Forelimb muscle (tissue), 1 donor: ENCODE measurements at places on chromosomes 6 and 20.

DNA sequence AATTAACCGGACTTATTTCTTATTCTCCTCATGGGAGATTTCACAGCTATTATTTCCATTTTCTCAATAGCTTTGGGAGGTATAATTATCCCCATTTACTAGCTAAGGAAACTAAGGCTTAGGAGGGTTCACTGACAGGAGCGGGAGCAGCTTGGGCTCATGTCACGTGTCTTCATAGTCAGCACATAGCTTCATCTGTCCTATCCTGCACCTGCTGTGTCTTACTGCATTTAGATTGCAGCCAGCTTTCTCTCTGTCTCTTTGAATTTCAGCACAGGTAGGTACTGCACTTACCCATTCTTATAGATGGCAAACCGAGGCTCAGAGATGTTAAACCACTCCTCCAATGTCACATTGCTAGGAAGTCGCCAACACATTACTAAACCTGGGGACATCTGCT is 839.9 kb downstream of the MAFB start:
- DNase-seq, result no peak

DNA sequence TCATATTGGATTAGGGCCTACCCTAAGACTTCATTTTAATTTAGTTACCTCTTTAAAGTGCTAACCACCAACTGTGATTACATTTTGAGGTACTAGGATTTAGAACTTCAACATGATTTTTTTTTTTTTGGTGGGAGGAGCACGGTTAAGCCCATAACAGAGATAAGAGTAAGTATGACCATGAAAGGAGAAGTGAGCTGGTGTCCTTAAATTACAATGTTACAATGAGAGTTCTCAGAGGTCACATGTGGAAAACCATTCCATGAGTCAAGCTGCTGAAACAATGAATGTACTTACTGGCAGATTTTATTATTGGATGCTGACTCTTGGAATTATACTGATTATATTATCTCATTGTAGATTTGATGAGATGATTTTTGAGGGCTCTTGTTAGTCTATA is 779.3 kb upstream of the CITED2 start:
- no peak for DNase-seq

DNA sequence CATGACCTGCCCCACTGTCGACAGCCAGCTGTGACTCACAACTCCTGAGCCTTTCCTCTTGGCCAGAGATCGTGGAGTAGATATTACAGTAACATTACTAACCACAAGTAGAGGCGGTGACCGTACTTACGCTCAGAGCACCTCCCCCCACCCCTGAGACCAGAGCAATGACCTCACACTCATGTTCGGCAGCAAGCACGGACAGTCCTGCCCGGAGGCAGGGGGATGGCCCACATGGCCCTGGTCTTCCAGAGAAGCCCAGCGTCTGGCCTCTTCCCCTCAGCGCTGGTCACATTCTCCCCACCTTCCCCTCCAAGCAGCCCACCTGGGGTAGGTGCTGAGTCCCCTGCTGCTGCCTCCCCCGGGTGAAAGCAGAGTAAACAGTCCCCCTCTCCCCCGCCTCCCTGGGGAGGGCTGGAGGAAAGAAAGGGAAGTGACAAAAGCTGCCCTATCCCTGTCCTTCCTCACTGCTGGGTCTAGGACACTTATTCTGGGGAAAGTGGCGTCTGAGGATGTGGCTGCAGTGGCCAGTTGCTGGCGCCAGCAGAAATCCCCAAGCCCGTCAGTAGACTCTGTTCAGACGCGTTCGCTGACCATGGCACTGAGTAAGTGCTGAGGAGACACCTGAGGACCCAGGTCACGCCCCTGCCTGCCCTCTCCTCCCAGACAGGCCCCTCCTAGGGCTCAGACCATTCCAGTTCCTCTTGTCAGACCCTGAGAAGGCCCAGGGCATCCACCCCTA is 68.5 kb downstream of the MRPL14 start:
- DNase-seq, result peak; percentile 73

- DNase-seq, result peak; percentile 80
Measured at GRCh38 chr20:44805979-44806620, 4.2 kb downstream of the RIMS4 start.

DNA sequence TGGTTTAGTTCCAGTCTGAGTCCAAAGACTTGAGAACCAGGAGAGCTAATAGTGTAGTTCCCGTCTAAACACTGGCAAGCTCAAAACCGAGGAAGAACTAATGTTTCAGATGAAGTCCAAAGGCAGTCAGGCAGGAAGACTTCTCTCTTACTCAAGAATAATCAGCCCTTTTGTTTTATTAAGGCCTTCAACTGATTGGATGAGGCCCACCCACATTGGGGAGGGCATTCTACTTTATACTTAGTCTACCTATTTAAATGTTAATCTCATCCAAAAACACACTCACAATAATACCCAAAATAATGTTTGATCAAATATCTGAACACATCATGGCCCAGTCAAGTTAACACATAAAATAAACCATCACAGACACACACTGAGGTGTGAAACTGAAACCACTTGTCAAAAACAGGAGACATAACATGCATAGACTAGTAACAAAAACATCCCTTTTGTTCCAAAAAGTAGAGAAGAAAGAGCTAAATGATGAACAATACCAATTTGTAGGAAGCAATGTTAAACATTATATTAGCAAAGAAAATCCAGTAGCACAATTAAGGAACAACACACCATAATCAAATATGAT is 50.2 kb upstream of the SENP6 start:
- DNase-seq, result no peak
